ENCODE measurements at places on chromosomes 2 and 18.

DNA sequence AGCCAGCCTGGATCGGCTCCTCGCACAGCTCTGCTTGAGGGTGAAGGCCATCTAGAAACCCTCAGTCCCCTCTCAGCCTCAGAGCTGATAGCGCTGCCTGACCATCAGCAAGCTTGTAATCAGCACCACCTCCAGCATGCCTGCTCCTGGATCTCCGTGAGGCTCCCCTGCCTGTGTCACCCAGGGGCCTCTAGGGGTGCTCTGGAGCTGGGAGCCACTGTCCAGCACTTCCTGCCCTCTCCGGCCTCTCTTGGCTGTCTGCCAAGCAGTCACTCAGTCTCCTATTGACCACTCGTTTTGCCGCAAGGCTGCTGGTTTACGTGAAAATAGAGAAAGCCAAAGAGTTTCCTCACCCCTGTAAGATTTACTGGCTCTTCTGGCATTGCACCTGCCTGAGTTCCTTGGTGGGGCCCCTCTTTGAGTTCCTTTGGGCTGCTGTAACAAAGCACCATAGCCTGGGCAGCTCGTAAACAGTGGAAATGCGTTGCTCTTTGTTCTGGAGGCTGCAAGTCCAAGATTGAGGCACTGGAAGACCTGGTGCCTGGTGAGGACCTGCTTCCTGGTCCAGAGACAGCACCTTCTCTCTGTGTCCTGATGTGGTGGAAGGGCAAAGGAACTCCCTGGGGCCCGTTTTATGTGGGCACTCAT is 17.9 kb downstream of the CAPN10 start:
- no peak for DNase-seq

DNA sequence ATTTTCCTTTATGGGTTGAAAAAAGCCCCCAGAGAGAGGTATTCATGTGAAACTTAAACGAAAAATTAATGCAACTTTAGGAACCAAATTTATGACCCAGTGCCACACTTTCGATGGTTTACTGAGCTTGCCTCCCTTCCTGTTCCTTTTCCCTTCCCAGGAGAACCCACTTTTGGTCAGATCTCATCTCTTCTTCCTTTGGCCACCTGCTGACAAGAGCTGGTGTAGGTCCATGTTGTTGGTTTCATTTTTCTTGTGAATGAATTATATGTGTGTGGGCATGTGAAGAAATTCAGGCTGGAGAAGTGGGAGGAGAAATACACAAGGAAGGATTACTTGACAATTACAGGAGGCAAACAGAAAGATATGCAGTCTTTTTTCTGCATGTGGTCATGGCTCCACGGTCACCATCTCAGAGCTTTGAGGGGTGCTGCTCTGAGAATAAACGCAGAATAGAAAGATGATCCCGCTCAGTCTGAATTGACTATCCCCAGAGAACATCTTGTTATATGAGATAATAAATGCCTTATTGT is 111.3 kb upstream of the TCF4 start:
- no peak for DNase-seq

- DNase-seq, result no peak
Measured at GRCh38 chr18:34220081-34220815, 4.5 kb downstream of the NOL4 start.

DNA sequence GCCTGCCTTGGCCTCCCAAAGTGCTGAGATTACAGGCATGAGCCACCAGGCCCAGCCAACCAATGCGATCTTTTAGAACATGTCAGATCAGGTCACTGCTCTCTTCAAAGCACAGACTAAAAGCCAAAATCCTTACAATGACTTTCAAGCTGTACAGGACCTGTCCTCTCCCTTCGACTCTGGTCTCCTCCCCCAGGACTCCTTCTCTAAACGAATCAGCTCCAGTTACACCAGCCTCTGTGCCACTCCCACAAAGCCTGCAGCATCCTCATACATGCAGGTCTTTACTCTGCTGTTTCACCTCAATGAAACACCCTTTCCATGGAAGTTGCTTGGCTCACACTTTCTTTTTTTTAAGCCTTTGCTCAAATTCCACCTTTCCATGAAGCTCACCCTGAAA is 436.0 kb downstream of the METTL4 start:
- DNase-seq, result no peak

Data from T-helper 17 cell (primary cell).